ENCODE measurements at places on chromosomes 3 and 15. TPM values are rescaled to one million over a fixed set of nuclear protein-coding genes. Genes with fewer than 3 reads are reported as not detected.

SLC9A9 gene
- 1.1 TPM for total RNA-seq

DNA sequence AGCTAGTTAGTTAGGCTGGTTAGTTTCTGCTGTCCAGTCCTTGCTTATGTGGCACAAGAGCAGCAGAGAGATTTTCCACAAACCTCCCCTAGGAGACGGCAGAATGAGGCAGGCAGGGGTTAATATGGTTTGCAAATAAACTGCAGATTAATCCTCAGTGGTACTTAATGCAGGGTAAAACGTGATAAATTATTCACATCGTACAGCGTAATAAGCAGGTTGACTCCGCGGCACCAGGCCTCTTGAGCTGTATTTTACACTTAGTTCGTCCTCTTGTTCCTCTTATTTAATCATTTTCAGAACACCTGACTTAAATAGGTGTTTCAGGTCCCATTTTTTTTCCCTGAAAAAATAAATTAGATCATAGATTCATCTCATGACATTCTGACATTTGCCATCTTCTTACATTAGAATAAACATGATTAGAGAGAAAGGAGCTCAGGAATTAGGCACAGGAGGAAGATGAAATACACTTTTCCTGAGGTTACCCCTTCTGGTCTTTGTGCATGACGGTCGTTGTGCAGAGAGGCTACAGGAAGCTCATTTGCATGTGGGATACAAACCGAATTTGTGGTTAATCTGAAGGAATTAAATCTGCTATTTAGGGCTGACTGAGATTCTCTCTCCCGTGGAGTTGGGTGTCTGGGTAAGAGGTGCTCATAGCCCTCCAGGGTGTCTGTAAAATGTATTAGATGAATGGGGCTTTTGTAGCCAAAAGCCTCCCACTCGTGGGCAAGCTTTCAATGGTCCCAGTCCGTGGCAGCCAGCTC is 27.1 kb upstream of the VPS8 start:
- no peaks in the 10 kb centered on the region for H3K36me3 ChIP-seq
- H3K27me3 ChIP-seq, result peaks cover 5% of the 10 kb centered on the region
- DNase-seq, result no peak
- H3K27ac ChIP-seq, result no peak overlapping the region
- H3K4me3 ChIP-seq, result no peak overlapping the region

PTH1R gene
- total RNA-seq, result not detected

DNA sequence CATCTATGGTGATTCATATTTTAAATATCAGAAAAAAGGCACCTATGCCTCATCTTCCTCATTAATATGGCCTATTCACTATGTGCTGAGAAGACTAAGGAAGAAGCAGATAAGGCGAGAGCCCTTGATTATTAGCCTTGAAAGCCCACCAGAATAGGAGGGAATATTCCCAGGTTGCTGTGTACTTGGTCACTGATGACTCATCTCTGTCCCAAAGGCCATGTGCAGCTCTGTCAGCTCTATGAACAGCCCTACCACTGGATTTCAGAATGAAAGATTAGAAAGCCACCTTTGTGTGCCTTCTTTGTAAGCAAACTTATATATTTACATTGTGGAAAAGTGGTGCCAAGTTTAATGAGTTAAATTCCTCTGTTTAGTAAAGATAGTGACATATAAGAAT is 211.5 kb downstream of the NFKBIZ start:
- no peak for DNase-seq
- H3K27me3 ChIP-seq, result no peaks in the 10 kb centered on the region
- peaks cover 28% of the 10 kb centered on the region for H3K4me1 ChIP-seq
- H3K27ac ChIP-seq, result no peak overlapping the region
- no peak overlapping the region for H3K4me3 ChIP-seq

GRCh38 chr3:196216089-196216564 is at the start of gene SLC51A:
Gene SLC51A (plus strand): TSS chr3:196216534. CDS start chr3:196216713, 179 bp downstream.
- no peaks in the 10 kb centered on the region for H3K36me3 ChIP-seq
- no peak for DNase-seq
- H3K4me1 ChIP-seq, result peaks cover 13% of the 10 kb centered on the region

DNA sequence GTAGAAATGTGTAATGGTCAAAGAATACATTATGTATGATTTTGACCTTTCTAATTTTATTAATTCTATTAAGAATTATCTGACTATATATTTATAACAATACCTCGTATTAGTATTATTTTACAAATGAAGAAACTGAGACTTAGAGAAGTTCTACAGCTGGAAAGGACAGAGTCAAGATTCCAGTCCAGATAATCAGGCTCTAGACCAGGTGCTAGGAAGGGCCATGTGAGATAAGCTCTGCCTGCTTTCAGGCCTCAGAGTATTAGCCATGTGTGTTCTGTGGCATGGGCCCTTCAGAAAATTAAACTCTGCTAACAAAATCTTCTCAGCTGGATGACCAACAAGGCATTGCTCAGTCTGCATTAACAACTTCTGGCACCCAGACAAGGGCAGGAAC is 87.5 kb downstream of the CD200R1L start:
- peaks cover 3% of the 10 kb centered on the region for H3K4me1 ChIP-seq
- no peaks in the 10 kb centered on the region for H3K36me3 ChIP-seq
- no peak for DNase-seq
- no peak overlapping the region for H3K4me3 ChIP-seq
- no peaks in the 10 kb centered on the region for H3K27me3 ChIP-seq

- H3K36me3 ChIP-seq, result no peaks in the 10 kb centered on the region
- peak within 1 kb of the TSS; percentile 25 for H3K27ac ChIP-seq
- DNase-seq, result peak; percentile 93
- H3K4me1 ChIP-seq, result peaks cover 20% of the 10 kb centered on the region
- H3K4me3 ChIP-seq, result peak within 1 kb of the TSS; percentile 79
Measured at GRCh38 chr15:64046421-64047153, at the start of gene DAPK2. Gene DAPK2 (minus strand): TSS chr15:64046485. CDS start chr15:64040261, 6,224 bp downstream.

XIRP1 gene
- 2.9 TPM for total RNA-seq
